ENCODE measurements at places on chromosomes 7 and 10.

DNA sequence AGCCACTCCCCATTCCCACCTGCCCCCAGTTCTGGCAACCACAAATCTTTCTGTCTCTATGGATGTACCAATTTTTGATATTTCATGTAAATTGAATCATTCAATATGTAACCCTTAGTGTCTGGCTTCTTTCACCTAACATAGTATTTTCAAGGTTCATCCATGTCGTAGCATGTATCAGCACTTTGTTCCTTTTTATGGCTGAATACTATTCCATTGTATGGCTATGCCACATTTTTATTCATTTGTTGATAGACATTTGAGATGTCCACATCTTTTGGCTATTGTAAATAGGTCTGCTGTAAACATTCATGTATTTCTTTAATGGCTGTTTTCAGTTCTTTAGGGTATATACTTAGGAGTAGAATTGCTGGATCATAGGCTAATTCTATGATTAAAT lies 270.5 kb downstream of the FGFR2 start:
- no peak for DNase-seq

GRCh38 chr7:15463801-15464666 lies 97.8 kb downstream of the AGMO start:
- DNase-seq, result no peak

GRCh38 chr7:105222953-105223352 lies 165.8 kb downstream of the SRPK2 start:
- DNase-seq, result no peak

GRCh38 chr7:40833888-40834234 lies 699.1 kb downstream of the SUGCT start:
- DNase-seq, result no peak

- DNase-seq, result no peak
Observed at GRCh38 chr7:30920584-30921539, 9.2 kb downstream of the AQP1 start.

DNA sequence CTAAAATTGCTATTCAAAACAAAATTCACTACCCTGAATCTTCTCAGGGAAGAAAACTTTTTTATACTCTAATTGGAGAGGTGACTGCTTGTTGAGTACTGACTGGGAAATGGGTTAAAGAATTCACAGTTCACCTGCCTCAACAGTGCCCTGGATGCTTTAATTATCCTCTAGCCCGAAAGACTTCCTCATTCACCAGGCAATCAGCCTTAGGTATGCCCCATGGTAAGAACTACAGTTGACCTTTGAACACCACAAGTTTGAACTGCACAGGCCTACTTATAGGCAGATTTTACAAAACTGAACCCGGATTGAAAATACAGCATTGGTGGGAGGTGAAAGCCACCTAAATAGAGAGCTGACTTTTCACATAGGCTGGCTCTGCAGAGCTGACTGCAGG lies 175.3 kb downstream of the ELAPOR2 start:
- no peak for DNase-seq

GRCh38 chr10:3926258-3926657 lies 141.2 kb upstream of the KLF6 start:
- no peak for DNase-seq

All from stimulated activated CD4-positive, alpha-beta T cell treated with anti-CD3 and anti-CD28 coated beads, Interleukin-1b, Interleukin-23, amount 100 ng/mL, for 1 hour (primary cell).